ENCODE measurements at places on chromosomes 13 and 19. TPM values are rescaled to one million over a fixed set of nuclear protein-coding genes. Genes with fewer than 3 reads are reported as not detected.

GRCh38 chr19:16051254-16052025, 24.9 kb upstream of the TPM4 start:
- no peaks in the 10 kb centered on the region for H3K36me3 ChIP-seq
- H3K4me3 ChIP-seq, result no peak overlapping the region
- H3K27me3 ChIP-seq, result no peaks in the 10 kb centered on the region
- no peaks in the 10 kb centered on the region for H3K4me1 ChIP-seq
- DNase-seq, result peak; percentile 50
- no peak overlapping the region for H3K27ac ChIP-seq

DNA sequence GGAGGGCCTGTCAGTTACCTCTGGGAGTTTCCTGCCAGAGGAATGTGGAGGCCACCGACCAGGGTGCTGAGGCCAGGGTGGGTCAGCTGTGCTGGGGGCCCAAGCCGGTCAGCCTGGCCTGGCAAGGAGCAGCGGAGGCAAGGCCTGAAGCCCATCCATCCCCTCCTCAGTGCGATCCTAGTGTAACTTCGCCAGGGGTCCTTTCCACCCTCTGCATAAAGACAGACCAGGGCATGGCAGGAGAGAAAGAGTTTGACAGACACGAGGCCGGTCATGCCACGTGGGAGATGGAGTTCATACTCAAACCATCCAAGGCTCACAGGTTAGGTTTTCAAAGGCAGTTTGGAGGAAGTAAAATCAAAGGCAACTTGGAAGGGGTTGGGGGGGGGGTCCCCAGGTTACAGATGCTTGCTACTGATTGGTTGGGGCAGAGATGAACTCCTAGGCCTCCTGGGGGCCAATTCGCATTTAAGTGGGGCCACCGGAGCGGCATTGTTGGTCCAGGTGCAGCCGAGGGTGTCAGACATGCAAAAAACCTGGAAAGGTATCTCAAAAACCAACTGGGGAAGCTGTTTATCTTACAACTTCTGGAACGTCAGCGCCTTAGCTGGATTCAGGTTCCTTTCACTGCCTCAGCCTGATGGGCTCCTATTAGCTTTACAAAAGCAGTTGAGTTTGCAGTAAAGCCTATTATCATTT, 36.8 kb upstream of the DPRX start:
- H3K36me3 ChIP-seq, result no peaks in the 10 kb centered on the region
- H3K4me1 ChIP-seq, result peaks cover 3% of the 10 kb centered on the region
- H3K4me3 ChIP-seq, result peak overlapping the region; percentile 46
- peak overlapping the region; percentile 93 for H3K27ac ChIP-seq

GRCh38 chr13:76596216-76596615, 290.0 kb downstream of the KCTD12 start:
- H3K36me3 ChIP-seq, result no peaks in the 10 kb centered on the region
- no peak for DNase-seq
- H3K4me1 ChIP-seq, result no peaks in the 10 kb centered on the region
- no peak overlapping the region for H3K27ac ChIP-seq
- H3K4me3 ChIP-seq, result no peak overlapping the region

GRCh38 chr19:50602496-50602895, 34.3 kb upstream of the LRRC4B start:
- peaks cover 12% of the 10 kb centered on the region for H3K36me3 ChIP-seq
- H3K27me3 ChIP-seq, result peaks cover 2% of the 10 kb centered on the region
- H3K4me1 ChIP-seq, result no peaks in the 10 kb centered on the region
- no peak overlapping the region for H3K4me3 ChIP-seq

- H3K4me1 ChIP-seq, result no peaks in the 10 kb centered on the region
- H3K27me3 ChIP-seq, result no peaks in the 10 kb centered on the region
- H3K4me3 ChIP-seq, result no peak overlapping the region
- no peak overlapping the region for H3K27ac ChIP-seq
- DNase-seq, result peak; percentile 45
Measured at GRCh38 chr13:86567119-86567518, 767.9 kb upstream of the SLITRK6 start.

The PRRG2 gene
- total RNA-seq, result 3.5 TPM

The CACNG7 gene
- total RNA-seq, result 22.1 TPM

The SIGLEC9 gene
- not detected for total RNA-seq

The ZFP82 gene
- 18.7 TPM for total RNA-seq

The FAM216B gene
- total RNA-seq, result not detected

The ODAD3 gene
- total RNA-seq, result 2.2 TPM
